Stimulated activated CD4-positive, alpha-beta T cell treated with anti-CD3 and anti-CD28 coated beads, Interleukin-12 subunit alpha, Interleukin-12 subunit beta, amount 100 ng/mL, for 4 hours (primary cell): ENCODE measurements at places on chromosomes 1 and 21.

- DNase-seq: no peak
Observed at GRCh38 chr1:89734442-89734841, 86.4 kb upstream of the LRRC8D start.

DNA sequence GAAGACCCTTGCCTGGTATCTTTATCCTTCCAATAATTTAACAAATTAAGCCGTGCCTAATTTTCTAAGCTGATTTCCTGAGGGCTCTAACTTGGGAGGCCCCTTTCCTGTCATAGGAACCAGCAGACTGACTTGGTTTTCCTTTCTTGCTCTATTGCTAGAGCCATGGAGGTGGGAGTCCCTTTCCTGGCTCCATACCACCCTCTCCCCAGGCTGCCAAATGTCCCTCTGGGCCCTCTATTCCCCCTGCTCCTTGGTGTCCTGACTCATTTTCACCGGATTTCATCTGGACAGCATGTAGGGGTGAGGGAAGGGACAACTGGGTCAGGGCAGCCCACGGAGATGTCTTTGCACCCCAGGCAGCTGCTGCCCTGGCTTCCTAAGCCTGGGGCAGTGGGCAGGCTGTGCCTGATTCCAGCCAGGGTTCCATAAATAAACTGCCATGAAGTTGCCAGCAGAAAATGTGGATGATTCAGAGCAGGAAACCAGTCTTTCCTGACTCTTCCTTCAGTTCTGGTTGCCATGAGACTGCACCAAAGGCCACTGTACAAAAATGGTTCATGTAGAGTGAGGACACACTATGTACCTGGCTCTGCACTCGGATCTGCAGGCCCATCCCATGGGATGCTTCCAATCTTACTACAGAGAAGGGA lies 38.0 kb upstream of the SERBP1 start:
- DNase-seq: no peak

DNA sequence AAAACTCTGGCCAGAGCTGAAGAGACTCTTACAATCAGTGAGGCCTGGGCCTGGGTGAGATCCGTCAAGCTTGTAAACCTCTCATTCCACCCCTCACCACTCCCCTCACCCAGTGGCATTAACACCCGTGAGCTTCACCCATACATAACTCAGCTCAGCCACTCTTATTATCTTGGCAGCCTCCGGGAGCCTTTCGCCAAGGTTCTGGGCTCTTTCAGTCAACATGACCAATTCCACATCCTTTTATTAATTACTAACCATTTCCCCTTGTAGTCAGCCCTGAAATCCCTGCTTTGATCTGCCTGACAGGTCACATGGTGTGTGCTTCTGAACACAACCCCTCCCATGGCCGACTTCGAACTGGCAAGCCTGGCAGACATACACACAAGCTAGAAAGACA lies 134.8 kb downstream of the SETD4 start:
- DNase-seq: no peak

- DNase-seq: no peak
Observed at GRCh38 chr1:80846966-80847365, 953.8 kb upstream of the ADGRL2 start.

DNA sequence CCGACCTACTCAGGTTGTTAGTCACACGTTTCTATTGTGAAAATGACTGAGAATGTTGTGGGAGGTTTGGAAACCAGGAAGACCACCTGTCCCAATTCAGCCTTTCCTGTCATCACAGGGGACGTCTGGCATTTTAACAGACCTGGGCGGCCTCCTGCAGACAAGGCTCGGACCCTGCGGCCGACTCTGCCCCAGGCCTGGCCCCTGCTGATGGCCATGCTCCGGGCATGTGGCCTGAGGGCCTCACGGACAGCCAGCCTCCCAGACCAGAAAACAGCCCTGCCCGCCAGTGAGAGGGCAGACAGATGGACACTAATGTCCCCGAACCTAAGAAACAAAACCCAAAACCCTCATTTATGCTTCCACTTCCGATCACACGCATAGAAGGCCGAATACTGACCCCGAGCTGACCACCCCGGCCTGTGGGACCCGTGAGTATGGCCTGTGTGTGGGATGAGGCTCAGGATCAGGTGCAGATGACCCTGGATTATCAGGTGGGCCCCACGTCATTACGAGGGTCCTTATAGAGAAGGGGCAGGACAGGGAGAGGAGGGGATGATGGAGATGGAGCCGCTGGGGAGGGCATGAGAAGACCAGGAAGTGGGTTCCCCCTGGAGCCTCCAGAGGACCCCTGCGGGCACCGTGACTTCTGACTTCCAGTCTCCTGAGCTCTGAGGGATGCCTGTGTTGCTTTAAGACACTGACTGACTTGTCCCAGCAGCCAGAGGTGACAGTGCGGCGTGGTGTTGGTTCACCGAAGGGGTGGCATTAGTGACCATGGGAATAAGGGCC lies 9.6 kb downstream of the COL18A1 start:
- no peak for DNase-seq

DNA sequence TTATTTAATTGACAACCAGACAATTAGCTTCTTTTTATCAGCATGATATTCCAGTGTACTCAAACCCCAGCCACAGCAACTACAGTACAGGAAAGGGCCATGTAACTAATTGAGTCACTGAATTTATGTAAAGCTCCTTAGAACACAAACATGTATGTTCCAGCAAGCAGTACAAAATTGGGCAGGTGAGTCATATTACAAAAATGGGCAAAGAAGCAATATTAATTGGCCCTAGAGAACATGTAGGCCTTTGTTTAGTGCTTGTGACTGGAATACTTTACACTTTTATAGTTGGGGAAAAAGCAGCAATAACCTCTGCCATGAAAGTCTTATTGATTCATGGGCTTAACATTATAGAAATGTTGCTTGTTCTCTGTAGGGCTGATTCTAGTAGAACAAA lies 31.8 kb downstream of the CLEC20A start:
- no peak for DNase-seq

DNA sequence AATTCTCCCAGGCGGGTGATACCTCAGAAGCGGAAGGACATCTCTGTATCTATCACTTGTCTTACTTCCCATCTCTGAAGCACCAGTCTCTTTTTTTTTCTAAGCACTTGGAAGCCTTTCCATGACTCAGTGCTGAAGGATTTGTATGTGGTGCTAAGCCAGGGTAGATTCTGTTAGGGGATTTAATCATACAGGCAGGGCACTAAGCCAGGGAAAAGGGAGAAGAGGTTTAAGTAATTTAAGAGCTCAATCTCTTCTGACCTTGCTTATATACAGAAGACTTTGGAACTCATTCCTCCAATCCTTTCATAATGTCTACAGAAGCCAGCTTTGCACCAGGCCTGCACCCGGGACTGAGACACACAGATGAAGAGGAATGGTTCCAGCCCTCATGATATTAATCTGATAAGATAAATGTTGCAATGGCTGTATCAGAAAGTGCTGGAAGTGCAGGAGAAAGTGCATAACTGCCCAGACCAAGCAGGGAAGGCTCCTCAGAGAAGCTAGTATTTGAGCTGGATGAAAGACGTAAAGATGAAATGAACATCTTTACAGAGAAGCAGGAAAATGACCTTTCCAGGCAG lies 11.0 kb downstream of the FAM163A start:
- DNase-seq: no peak

- DNase-seq: peak; percentile 85
Observed at GRCh38 chr1:206583707-206584648, 28.3 kb downstream of the EIF2D start.
